Karpas-422 (cell line): ENCODE measurements at places on chromosomes 2 and 18. TPM values are rescaled to one million over a fixed set of nuclear protein-coding genes. Genes with fewer than 3 reads are reported as not detected.

- no peak overlapping the region for H3K4me3 ChIP-seq
- DNase-seq, result no peak
- H3K27me3 ChIP-seq, result no peaks in the 10 kb centered on the region
- H3K4me1 ChIP-seq, result peaks cover 40% of the 10 kb centered on the region
- H3K36me3 ChIP-seq, result peaks cover 64% of the 10 kb centered on the region
- H3K27ac ChIP-seq, result 0 out of 2 replicates have a peak overlapping the region, but pooled peaks have one; percentile 5
Observed at GRCh38 chr2:64554117-64554516, 30.0 kb downstream of the AFTPH start.

Gene RNU2-63P
- total RNA-seq, result not detected in 2 replicates

DNA sequence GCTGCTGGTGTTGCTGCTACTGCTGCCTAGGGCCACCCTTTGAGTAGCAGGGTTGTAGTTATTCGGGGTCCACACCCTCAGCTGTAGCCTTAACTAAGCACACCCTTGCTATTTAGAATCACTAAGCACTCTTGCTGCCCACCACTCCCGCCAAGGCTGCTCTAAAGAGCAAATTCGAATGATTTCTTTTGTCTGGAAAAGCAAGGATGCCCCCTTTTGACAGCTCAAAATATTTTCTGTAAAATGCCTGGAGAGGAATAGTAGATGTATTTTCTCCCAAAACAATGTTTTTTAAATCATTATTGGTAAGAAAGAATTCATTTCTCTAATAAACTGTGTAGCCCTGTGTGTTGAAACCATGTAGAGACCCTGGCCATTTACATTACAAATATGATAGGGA lies 80.8 kb upstream of the PAPOLG start:
- DNase-seq, result peak; percentile 53
- H3K4me3 ChIP-seq, result no peak overlapping the region
- H3K27me3 ChIP-seq, result no peaks in the 10 kb centered on the region
- H3K36me3 ChIP-seq, result no peaks in the 10 kb centered on the region

DNA sequence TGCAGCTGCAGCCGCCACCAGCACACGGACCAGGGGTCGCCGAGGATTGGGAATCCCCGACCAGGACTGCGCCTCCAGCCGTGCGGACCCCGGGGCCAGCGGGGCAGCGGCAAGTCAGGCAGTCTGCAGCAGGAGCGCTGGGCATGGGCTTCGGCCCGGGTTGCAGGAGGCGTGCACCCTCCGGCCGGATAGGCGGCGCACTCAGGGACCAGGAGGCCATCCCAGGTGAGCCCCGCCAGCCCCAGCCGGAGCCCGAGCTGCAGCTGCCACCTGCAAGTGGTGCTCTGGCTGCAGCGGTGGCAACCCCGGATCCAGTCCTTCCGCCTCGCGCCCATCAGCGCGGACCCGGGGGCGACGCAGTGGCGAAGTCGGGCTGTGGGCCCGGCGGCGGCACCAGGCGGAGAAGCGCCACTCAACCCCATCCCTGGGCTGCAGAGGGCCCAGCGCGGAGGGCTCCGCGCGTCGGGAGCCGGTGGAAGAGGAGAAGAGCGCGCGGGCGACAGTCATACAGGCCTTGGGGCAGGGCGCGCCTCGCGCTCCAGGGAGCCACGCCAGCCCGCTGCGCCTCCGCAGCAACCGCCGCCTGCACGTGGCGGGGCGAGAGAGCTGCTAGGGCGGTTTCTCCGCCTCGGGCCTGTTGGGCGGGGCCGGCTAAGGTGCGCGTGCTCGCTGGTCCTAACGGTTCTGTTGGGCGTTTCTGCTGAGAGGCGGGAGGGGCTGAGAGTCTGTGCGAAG lies 73.8 kb downstream of the RPIA start:
- H3K4me3 ChIP-seq, result no peak overlapping the region
- DNase-seq, result no peak
- H3K36me3 ChIP-seq, result no peaks in the 10 kb centered on the region

Gene SLC19A3
- not detected in 2 replicates for total RNA-seq

DNA sequence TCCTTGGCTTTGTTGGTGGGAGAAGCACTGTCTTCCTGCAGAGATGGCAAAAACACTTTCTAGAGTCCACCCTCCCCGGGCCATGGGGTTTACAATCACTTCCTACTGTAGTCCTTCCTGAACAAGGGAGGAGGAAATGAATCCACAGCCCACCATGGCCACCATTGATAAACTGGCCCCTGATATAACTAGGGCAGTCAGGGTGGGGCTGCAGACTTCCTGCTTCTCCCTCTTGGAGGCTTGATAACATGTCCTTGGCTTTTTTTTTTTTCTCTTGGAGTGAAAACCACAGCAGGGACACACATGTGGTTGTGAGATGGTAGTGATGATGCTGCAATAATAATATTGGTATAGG lies 437.8 kb downstream of the ZNF521 start:
- H3K4me1 ChIP-seq, result no peaks in the 10 kb centered on the region
- no peaks in the 10 kb centered on the region for H3K27me3 ChIP-seq
- H3K27ac ChIP-seq, result no peak overlapping the region
- no peak for DNase-seq
- no peaks in the 10 kb centered on the region for H3K36me3 ChIP-seq

Gene IFIH1
- 0.26 and 0.69 TPM in 2 replicates for total RNA-seq

Gene SLC25A52
- not detected in 2 replicates for total RNA-seq
